ENCODE measurements at places on chromosomes 12 and 14. TPM values are rescaled to one million over a fixed set of nuclear protein-coding genes. Genes with fewer than 3 reads are reported as not detected.

DNA sequence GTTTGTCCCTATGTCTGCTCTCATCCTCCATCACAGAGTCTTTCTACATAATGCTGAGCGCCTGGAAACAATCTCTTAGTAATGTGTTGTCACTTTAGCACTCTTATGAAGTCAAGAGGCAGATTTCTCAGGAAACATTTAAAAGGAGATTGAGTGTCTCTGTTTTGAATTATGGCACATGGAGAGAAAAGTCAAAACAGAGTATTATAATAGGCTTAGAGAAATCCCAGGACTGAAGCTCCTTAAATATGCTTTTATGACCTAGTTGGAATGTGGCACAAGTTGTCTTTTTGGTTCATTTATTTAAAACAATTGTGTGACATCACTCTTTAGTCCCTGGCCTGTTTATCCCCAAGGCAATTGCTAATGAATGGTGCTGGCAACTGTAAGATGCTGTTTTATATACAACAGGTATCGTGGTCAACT, 117.8 kb upstream of the HIF1A start:
- no peak for DNase-seq

- DNase-seq: no peak
Observed at GRCh38 chr12:61524851-61525250, 735.4 kb upstream of the USP15 start.

DNA sequence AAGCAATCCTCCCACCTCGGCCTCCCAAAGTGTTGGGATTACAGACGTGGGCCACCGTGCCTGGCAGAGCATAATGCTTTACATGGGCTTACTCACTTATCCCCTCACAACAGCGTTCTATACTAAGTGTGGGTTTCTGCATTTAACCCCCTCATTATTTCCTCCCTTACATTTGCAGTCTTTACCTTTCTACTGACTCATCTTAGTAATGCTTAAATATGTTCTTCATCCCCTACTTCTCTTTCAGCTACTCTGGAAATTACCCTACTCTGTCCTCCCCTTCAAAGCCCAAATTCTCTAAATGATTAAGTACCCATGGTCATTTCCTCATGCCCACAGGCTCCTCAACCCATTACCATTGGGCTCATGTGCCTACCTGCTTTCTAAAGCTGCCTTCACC, 40.7 kb downstream of the NKX2-1 start:
- no peak for DNase-seq

GRCh38 chr14:65204056-65204455, 101.7 kb upstream of the MAX start:
- DNase-seq: no peak

DNA sequence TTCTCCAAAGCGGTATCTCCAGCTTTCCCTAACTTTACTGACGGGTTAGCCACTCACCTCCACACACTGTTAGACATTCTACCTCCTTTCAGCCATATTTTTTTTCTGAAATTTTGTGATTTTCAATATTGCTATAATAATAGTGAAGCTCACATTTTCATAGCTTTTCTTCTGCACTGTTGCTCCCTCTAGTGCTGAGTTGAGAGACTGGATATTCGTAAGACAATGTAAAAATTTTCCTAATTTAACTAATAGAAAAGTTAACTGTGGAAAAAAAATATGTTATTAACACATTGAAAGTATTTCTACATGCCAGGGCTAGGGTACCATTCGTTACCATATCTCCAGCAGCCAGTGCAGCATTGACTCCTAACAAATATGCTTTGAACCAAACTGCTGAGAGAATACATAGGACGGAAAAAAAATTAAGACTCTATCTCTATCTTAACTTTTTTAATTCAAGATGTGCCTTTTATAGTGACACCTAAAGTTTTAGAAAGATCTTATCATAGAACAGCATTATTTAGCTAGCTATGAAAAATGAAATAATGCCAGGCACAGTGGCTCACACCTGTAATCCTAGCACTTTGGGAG, 48.7 kb upstream of the ABCC9 start:
- no peak for DNase-seq

PLEKHG7 gene
- polyA plus RNA-seq: 0.64 TPM

AICDA gene
- 0.79 TPM for polyA plus RNA-seq

Measured in right renal cortex interstitium (tissue), 3 donors.